Ascending aorta (tissue), 2 donors: ENCODE measurements at places on chromosomes 1 and 21.

DNA sequence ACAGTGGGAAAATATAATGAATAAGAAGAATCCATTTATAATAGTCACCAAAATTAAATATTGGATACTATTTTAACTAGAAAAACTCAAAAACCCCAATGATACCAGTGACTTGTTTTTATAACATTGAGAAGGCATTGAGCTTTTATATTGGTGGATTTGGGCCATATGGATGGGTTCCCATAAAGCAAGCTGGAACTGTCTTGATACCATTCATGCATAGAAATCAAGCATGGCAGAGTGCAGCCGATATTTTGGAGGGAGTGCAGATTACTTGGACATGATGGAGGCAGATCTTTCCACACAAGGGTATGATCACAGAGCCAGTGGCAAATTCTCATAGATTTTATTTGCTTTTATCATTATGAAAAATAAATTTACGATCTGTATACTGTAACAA lies 3.8 kb upstream of the RWDD3 start:
- no peak for DNase-seq

- DNase-seq: no peak
These were observed 485.7 kb downstream of the AJAP1 start for GRCh38 chr1:5140136-5140535.

DNA sequence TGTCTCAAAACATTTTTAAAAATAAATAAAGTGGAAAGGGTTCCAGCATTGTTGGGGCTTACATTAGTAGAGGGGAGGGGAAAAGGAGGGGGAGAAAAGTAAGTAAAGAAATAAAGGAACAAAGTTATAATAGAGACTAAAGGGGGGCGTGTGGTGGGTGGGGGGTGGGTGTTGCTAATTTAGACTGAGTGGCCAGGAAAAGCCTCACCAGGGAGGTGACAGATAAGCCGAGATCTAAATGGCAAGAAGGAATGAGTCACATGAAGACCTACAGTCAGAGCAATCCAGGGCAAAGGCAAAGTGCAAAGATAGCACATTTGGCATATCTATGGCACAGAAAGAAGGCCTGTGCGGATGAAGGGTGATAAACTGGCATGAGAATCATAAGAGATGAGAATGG lies 7.5 kb downstream of the MPL start:
- no peak for DNase-seq

DNA sequence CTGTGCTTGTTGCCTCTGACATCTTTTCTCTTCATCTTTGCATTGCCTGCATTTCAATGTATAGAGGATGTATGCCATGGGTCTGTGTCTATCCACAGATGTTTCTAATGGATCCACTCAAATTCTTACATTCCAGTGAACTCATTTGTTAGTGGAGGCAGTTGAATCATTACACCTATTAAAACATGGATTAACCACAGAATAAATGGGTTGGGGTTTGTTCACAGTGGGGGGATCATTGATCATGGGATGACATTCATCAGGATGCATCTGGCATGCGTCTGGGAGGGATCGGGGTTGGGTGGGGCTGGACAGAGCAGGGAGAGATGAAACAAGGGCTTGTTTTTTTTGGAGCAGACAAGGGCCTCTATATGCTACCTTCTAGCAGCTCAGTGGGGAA lies 182.5 kb downstream of the RHOU start:
- peak; percentile 28 for DNase-seq
